Activated naive CD4-positive, alpha-beta T cell treated with anti-CD3 and anti-CD28 coated beads, Interleukin-2, amount 10 ng/mL, durations not matched to agents 5 hours and 36 hours (primary cell): ENCODE measurements at places on chromosomes 6 and 20. TPM values are rescaled to one million over a fixed set of nuclear protein-coding genes. Genes with fewer than 3 reads are reported as not detected.

The LRP11 gene
- 4.9 TPM for total RNA-seq

The PPP1R14C gene
- not detected for total RNA-seq

The POLR3F gene
- 7.6 TPM for total RNA-seq

The PDYN gene
- not detected for total RNA-seq

The KCNQ2 gene
- total RNA-seq = not detected

The RGS17 gene
- total RNA-seq = not detected

The GTPBP2 gene
- 82.4 TPM for total RNA-seq

The IMPG1 gene
- not detected for total RNA-seq

The SLCO4A1 gene
- 66.6 TPM for total RNA-seq

The HLA-DRA gene
- 58.1 TPM for total RNA-seq

The HACE1 gene
- 16.8 TPM for total RNA-seq

The PSORS1C1 gene
- total RNA-seq = not detected

The TTK gene
- total RNA-seq = 28.4 TPM

The TNNC2 gene
- total RNA-seq = not detected

The TREML4 gene
- total RNA-seq = not detected

The ACTL10 gene
- total RNA-seq = 4.9 TPM

The LYRM4 gene
- total RNA-seq = 30.2 TPM

The DLK2 gene
- total RNA-seq = 0.55 TPM

The OOEP gene
- total RNA-seq = 0.24 TPM

The OPRM1 gene
- total RNA-seq = not detected

The TMEM74B gene
- total RNA-seq = 0.79 TPM
